OCI-LY7 (cell line): ENCODE measurements at places on chromosomes 2 and 18. TPM values are rescaled to one million over a fixed set of nuclear protein-coding genes. Genes with fewer than 3 reads are reported as not detected.

DNA sequence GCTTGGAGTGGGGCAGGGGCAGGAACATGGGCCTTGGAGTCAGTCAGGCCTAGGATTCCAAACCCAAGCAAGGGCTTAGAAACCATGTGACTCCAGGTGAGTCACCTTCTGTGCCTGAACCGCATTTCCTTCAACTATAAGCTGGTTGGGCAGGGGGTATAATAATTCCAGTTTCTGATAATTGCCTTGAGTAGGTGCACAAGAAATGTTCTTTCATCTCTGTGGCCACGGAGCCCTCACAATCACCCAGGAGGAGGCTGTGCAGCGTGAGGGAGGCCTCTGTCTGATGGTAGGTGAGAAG, 112.1 kb upstream of the HAAO start:
- DNase-seq = no peak

The ITGB6 gene
- total RNA-seq = not detected in 2 replicates

GRCh38 chr2:41375901-41376300, 671.9 kb upstream of the PKDCC start:
- no peak for DNase-seq

GRCh38 chr18:79986726-79987125, 1.6 kb downstream of the TXNL4A start:
- no peak for DNase-seq

The TWIST2 gene
- not detected in 2 replicates for total RNA-seq

GRCh38 chr18:7047336-7047735, 70.3 kb downstream of the LAMA1 start:
- DNase-seq = no peak

DNA sequence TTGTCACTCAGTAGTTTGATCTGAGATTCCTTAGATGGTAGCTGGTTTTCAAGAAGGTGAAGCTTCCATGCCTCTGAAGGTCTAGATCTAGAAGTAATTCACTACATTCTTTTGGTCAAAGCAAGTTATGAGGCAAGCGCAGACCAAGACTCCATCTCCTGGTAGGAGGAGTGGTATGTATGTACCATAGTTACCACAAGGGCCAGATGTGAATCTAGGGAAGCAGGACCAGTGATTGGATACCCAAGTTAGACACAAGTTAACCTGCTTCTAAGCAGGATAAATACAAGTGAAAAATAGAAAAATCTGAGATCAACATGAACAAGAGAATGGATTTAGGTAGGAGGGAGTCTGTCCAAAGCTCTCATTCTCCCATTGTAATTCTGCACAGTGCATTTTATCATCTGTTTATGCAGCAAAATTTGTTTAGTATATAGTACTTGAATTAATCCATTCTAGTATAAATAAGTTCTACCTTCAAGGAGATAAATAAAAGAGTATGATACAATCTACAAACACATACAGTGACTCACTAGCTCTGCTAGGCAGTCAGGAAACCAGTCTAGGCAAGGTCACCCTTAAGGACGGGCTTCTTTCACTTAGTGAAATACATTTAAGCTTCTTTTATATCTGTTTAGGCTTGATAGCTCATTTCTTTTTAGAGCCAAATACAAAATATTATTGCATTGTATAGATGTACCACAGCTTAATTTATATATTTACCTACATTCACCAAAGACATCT, 14.2 kb upstream of the DOCK10 start:
- DNase-seq = no peak

GRCh38 chr18:29501952-29502351, 1325.0 kb upstream of the CDH2 start:
- DNase-seq = no peak

The REEP1 gene
- total RNA-seq = not detected in 2 replicates

The DNAJC5G gene
- total RNA-seq = 18.1 and 18.2 TPM in 2 replicates

DNA sequence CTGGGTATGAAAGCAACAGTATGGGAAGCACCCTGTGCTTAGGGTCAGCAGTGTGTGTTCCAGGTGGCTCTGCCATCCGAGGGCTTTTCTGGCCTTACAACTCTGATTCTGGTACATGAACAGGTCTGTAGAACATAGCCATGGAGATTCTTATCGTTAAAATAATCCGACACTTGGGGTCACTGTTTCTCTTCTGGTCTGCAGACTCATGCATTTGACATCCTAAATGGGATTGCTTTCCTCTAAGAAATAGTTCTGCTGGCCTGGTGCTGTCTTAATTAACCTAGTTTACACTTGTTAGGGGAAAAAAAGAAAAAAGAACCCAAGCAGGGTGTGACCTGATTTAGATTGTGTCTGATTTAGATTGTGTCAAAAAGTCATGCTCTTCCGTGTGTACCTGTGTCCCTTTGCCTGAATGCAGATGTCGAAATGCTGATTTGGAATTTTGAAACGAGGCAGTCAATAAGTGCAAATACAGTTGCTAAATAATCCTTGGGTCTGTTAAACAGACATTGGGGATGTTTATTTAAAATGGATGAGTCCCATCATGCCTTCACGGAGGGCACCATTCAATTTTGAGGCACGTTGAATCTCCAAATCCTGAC, 59.6 kb downstream of the TRPM8 start:
- DNase-seq = peak; percentile 41

DNA sequence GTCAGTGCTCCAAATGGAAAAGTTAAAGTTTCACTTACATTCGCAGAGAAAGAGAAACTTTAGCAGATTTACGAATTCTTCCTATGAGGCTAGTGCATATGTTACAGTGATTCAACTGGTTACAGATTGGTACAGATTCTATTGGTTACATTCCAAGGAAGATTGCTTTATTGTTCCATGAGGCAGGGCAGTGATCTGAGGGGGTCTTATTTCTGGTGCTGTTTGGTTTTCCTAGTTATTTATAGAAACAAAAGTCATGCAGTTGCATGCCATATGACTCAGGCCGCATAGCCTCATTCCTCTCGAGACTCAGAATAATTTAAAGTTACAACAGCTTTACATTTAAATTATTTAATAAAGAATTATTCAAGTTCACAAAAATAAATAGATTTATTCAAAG, 385.4 kb upstream of the SYT4 start:
- no peak for DNase-seq

DNA sequence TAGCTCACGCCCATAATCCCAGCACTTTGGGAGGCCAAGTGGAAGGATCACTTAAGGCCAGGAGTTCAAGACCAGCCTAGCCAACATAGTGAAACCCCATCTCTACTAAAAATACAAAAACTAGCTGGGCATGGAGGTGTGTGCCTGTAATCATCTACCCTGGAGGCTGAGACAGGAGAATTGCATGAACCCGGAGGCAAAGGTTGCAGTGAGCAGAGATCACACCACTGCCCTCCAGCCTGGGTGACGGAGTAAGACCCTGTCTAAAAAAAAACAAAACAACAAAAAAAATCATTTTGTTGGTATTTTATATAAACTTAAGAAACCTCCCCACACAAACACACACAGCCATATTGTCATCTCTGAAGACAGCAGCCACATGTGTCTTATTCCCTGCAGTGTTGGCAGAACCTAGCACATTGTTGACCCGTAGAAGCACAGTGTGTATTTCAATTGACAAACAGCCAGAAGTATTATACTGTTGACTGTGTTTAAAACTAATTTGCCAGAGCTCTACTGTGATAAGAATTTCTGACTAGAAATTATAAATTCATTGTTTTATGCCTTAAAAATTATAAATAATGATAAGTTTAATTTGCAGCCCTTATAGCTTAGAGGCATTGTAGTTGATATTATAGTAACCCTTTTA, 68.1 kb downstream of the DNAJC10 start:
- no peak for DNase-seq
